ENCODE measurements at places on chromosomes 6 and 20. TPM values are rescaled to one million over a fixed set of nuclear protein-coding genes. Genes with fewer than 3 reads are reported as not detected.

Gene FNDC1
- 0.23 TPM for total RNA-seq

Gene TCFL5
- 23.8 TPM for total RNA-seq

Gene PPIL4
- total RNA-seq: 19.9 TPM

Gene CTAGE9
- total RNA-seq: 0.15 TPM

Gene BFSP1
- total RNA-seq: 6.9 TPM

Gene WFDC2
- total RNA-seq: 1.6 TPM

Gene FKBP1C
- 0.49 TPM for total RNA-seq

Gene SIM1
- total RNA-seq: not detected

Gene ABHD16B
- total RNA-seq: not detected

Gene GUCA1A
- not detected for total RNA-seq

Gene COL19A1
- total RNA-seq: not detected

Gene HNF4A
- 0.28 TPM for total RNA-seq

Gene VAPB
- 50.9 TPM for total RNA-seq

Gene RHAG
- total RNA-seq: 0.23 TPM

Gene TREM2
- not detected for total RNA-seq

Gene OPRL1
- 3.9 TPM for total RNA-seq

Measured in Panc1 (cell line).